ENCODE measurements at places on chromosomes 6 and 20. TPM values are rescaled to one million over a fixed set of nuclear protein-coding genes. Genes with fewer than 3 reads are reported as not detected.

Gene TRIM31
- not detected for polyA plus RNA-seq

Gene SYNDIG1
- 10.6 TPM for polyA plus RNA-seq

Gene RARS2
- 63.4 TPM for polyA plus RNA-seq

Gene ENPP1
- polyA plus RNA-seq: 25.2 TPM

Gene PLCB4
- 14.8 TPM for polyA plus RNA-seq

Gene GABRR1
- 2.1 TPM for polyA plus RNA-seq

Gene GSTA1
- 1.8 TPM for polyA plus RNA-seq

Gene SLC22A1
- 0.89 TPM for polyA plus RNA-seq

DNA sequence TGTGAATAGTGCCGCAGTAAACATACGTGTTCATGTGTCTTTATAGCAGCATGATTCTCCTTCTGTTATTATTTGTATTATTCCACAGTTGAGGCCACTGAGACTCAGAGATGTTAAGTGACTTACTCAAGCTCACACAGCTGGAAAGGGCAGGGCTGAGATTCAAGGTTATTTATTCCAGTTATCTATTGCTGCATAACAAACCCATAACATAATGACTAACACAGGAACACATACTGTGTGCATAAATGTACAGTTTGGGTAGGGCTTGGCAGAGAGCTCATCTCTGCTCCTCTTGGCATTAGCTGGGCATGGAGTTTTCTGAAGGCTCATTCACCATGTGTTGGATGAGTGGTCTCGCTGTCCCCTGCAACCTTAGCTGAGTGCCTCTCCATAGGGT is 68.8 kb downstream of the STK35 start:
- no peak for DNase-seq

DNA sequence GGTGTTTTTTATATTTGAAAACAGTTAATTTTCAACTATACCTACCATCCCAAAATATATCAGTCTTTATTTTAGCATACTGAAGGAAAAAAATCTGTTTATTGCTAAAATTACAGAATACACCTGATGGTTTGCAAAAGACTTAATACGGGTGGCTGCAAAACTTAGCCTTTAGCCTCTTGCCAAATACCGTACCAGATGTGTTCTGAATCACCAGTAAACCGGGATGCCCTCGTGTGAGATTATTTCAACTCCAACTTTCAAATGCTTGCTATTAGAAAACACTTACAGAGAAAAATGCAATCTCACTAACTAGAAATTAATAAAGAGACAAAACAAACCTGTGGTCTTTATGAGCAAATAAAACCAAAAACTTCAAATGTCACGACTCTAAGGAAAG is 36.0 kb downstream of the REV3L start:
- DNase-seq: no peak

- no peak for DNase-seq
Observed at GRCh38 chr20:29763821-29764511, 1493.5 kb upstream of the DEFB115 start.

DNA sequence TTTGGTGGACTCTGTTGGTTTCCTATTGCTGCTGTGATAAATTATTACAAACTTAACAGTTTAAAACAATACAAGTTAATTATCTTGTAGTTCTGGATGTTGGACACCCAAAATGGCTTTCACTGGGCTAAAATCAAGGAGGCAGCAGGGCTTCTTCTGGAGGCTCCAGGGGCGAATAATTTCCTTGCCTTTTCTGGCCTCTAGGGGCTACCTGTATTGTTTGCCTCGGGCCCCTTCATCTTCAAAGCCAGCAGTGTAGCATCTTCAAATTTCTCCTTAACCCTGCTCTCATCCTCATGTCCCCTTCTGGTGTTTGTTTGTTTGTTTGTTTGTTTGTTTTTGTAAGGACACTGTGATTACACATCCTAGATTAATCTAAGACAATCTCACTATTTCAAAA is 60.5 kb upstream of the ANKEF1 start:
- DNase-seq: no peak

GRCh38 chr6:105991561-105992314 is 94.4 kb upstream of the PRDM1 start:
- DNase-seq: no peak

- no peak for DNase-seq
Observed at GRCh38 chr6:83518816-83519480, 6.6 kb downstream of the PRSS35 start.

- no peak for DNase-seq
Observed at GRCh38 chr6:108564178-108564577, 3.5 kb downstream of the FOXO3 start.

DNA sequence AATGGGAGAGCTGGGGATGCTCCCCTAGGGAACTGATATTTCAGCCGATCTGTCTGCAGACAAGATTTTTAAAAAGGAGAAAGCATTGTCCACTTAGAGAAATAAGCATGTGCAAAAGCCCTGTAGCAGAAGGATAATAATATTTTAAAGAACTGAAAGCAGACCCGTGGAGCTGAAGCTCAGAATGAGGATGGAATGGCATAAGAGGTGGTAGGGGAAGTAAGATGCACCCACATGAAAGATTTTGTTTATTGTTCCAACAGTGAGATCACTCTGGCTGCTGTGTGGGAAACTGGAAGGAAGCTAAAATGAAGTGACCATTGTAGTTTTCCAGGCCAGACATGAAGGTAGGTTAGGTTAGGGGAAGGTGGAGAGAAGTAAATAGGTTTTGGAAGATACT is 266.4 kb upstream of the PRDM1 start:
- no peak for DNase-seq

- DNase-seq: no peak
Observed at GRCh38 chr6:64803470-64804166, 903.4 kb downstream of the EYS start.

- DNase-seq: no peak
Observed at GRCh38 chr6:112343977-112344376, 3.2 kb upstream of the RFPL4B start.

DNA sequence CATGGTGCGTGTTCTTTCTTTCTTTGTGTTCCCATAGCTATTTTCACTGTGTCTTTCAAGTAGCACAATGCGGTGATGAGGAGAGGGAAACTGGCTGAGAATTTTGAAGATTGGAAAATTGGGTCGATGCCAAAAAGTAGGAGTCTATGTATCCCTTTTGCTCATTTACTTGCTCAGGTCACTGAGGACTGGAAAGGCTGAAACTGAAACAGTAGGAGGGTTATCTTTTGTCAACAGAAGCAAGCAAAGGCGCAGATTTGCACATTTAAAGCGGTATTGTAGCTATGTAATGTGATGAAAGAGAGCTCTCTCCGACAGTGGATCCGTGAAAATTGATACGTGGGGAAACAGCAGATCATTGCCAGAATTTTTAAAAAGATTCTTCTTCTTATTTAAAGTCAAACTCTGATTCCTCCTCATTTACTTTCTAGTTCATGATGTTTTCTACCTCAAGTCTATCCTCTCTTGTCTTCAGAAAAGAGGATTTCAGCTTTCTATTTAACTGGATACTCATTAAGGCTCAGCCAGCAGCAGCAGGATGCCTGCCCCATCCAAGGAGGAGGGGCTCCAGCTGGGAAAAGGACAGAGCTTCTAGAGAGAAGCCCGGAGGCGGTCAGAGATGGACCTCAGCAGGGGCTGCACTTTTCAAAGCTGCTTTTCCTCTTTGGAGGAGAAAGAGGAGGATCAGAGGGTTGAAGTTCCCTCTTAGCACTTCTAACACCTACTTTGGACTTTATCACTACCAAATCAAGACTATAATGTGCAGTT is 15.9 kb upstream of the FYN start:
- DNase-seq: no peak

- no peak for DNase-seq
Observed at GRCh38 chr6:37985355-37985754, 165.8 kb downstream of the ZFAND3 start.

GRCh38 chr6:146898069-146898887 is 299.5 kb downstream of the ADGB start:
- DNase-seq: no peak

DNA sequence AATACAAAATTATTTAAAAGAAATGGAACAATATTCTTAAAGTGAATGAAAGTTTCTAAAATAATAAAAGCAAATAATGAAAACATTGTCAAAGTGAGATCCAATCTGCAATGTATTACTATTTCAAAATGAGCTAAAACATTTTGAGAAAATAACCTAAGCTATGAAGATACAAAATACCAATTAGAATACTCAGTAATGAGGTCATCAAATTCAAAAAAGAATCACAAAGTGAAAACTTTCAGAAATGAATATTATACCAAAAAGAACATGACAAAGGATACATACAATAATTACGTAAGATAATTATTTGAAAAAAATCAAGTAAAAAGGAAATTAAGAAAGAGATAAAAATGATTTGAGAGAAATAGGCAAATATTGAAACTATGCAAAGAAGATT is 634.5 kb downstream of the EYS start:
- no peak for DNase-seq

DNA sequence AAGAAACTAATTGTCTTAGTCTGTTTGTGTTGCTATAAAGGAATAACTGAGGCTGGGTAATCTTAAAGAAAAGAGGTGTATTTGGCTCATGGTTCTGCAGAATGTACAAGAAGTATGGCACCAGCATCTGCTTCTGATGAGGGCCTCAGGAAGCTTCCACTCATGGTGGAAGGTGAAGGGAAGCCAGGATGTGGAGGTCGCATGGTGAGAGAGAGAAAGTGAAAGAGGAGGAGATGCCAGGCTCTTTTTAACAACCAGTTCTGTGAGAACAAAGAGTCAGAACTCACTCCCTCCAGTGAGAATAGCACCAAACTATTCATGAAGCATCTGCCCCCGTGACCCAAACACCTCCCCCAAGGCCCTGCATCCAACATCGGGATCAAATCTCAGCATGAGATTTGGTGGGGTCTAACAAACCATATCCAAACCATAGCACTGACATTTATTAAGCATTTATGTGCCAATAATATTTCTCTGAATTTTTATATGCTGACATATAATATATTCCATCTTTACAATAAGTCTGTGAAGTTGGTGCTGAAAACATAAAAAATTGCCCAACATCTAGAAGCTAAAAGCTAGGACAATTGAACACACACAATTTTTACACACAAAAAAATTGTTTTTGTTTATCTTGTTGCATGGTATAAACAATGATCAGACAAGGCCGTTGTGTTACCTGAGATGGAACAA is 29.2 kb upstream of the BTN3A2 start:
- no peak for DNase-seq

DNA sequence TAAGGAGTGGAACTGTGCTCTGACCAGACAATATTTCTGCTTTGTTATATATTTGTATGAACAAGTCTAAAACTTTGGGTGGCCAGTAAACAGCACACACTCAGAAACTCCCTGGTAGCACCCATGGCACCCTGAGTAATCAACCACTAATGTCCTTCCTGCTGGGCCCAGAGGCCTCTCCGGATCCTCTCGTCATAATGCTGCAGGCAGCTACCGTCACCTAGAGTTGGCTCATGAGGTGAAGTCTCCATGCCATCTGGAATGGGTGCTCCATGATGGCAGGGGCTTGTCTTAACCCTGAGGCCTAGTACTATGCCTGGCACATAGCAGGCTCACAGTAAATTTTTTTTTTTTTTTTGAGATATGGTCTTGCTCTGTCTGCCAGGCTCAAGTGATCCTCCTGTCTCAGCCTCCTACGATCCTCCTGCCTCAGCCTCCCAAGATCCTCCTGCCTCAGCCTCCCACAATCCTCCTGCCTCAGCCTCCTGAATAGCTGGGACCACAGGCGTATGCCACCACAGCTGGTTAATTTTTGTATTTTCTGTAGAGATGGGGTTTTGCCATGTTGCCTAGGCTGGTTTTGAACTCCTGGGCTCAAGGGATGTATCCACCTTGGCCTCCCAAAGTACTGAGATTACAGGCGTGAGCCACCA is 3.0 kb upstream of the SDCBP2 start:
- DNase-seq: no peak
